ENCODE measurements at places on chromosomes 16 and 17.

- DNase-seq = no peak
Measured at GRCh38 chr16:59913666-59914065, 1179.5 kb upstream of the GOT2 start.

DNA sequence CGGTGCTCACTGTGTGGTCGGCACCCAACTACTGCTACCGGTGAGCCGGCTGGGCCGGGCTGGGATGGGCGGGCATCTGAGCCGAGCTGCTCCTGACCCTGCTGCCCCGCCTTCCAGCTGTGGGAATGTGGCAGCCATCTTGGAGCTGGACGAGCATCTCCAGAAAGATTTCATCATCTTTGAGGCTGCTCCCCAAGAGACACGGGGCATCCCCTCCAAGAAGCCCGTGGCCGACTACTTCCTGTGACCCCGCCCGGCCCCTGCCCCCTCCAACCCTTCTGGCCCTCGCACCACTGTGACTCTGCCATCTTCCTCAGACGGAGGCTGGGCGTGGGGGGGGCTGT, 6.9 kb downstream of the TBX6 start:
- no peak for DNase-seq

- peak; percentile 7 for DNase-seq
Measured at GRCh38 chr17:40456396-40456951, 13.2 kb downstream of the IGFBP4 start.

DNA sequence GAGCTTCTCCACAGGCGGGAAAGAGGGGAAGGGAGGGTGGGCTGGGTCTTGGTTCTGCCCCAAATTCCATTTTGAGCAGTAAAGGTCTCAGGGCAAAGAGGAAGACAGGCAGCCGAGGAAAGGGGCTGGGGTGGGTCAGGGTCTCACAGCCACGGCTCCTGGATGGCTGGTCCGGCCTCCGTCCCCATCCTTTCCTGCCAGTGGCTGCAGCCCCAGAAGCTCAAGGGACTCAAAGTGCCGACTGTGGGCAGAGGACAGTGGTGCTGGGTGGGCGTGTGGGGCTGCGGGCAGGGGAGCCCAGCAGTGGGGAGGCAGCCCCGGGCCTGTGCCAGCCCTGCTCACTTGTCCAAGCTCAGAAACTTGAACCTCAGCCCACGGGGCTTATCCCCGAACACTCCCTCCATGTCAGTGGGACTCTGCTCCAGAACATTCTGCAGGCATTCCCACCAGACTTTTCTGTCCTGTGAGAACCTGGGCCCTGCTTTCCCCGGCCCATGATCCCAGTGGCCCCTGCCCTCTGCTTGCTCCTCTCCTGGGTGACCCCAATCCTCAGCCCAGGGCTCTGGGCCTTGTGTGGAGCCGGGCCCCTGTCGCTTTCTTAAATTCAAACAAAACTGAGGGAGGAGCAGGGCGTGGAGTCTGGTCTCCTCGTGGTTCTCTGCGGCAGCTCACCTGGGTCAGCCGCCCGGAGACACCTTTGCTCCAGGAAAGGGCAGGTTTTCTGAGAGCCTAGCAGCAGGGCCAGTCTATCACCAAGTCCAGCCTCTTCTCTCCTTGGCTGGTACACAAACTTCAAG, 117.8 kb upstream of the METRNL start:
- DNase-seq = no peak

GRCh38 chr16:75921281-75921680, 195.0 kb upstream of the CPHXL start:
- no peak for DNase-seq

DNA sequence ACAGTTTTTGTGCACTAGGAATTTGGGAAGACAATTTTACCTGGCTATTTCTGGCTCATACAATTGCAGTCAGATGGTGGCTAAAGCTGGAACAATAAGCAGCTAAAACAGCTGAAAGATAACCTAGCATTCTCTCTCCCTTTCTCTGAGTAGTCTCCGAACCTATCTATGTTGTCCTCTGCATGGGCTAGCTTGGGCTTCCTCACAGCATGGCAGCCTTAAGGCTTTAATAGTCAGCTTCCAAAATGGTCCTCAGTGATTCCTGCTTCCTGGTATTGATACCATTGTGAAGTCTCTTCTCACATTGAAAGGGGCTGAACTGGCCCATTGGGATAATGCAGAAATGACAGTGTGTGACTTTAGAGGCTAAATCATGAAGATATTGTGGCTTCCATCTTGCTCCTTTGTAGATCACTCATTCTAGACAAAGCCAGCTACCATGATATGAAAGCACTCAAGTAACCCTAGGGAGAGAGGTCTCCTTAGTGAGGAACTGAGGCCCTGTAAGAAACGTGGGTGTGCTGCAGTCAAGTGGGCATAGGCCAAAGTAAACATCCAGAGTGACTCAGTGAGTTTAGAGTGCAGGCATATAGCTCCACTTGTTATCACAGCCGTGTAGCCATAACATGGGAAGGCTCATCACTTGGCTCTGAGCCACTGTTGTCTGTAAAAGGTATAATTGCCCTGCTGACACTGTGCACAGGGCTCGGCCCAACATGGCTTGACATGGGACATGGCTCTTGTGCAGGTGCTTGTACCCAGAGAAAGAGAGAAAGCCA, 5.5 kb upstream of the VKORC1 start:
- DNase-seq = peak; percentile 50

GRCh38 chr17:10729334-10730193, at the start of gene TMEM220:
Gene TMEM220, minus strand, starts transcription at chr17:10730023. Its CDS starts 172 bp downstream, at chr17:10729851.
- peak; percentile 77 for DNase-seq

GRCh38 chr17:78425429-78425828, 47.0 kb downstream of the PGS1 start:
- DNase-seq = no peak

DNA sequence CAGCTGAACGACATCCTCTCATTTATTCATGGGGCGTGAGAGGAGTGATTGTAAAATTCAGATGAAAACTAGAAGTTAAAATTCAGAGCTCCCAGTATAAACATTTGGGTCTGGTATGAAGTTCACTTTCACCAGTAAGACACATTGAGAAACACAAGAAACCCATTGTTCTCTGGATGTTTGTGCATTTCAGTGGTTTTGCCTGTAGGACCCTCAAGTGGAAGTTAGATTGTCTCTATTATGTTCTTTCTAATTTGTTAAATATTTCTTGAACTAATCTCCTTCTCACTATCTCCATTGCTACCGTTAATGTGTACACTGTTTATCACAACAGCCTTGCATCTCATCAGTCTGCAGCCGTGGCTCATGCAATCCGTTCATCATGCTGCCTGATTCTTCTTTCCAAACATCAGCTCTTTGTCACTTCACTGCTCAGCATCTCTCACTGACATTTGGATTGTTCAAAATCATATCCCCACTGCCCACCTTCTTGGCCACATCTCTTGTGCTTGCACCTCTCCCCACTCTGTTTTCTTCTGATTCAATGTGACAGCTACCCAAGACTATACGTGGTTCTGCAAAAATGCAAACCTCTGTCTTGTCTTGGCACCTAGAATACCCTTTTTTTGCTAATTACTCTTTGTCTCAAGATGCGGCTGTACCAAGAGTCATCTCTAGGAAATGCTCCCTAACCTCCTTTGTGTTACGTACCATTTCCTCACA, 49.5 kb downstream of the HLF start:
- DNase-seq = no peak

- no peak for DNase-seq
Measured at GRCh38 chr16:87953308-87954215, 2.3 kb downstream of the BANP start.

GRCh38 chr17:40290629-40291280, 3.1 kb downstream of the CDC6 start:
- DNase-seq = peak; percentile 95

DNA sequence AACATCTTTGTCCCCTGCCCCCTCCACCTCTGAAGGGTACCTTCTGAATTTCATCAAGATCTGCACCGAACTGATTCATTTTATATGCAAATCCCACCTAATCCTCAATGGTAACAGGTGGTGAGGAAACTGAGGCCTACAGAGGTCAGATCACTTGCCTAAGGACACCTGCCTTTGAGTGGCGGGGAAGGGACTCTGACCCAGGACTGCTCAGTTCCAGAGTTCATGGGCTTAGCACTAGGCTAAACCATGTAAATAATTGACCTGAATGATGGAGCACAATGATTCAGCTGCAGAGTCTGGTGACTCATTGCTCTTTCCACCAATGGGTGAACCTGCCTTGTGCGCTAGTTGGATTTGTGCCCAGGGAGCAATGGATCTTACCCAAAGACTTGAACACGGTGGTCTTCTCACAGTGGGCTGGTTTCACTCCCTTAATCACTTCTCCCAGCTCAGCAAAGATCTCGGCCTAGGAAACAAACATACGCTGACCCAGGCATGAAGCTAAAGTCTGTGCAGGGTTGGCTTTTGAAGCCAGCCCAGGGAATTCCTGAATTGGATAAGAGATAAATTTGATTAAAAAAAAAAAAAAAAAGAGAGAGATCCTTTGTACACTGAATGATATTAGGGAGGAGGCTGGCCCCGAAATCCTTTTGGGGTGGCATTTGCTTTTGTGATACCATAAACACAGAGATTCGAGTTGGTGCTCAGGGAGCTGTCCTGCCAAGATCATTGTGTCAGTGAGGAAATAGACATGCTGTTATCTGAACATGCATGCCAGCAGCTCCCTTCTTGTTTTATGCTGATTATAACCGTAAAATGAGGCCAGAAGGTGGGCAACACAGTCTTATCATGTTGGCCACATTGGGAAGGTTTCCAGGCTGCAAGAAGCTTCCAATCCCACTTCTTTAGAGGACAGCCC, 17.0 kb downstream of the CRYM start:
- DNase-seq = peak; percentile 66

DNA sequence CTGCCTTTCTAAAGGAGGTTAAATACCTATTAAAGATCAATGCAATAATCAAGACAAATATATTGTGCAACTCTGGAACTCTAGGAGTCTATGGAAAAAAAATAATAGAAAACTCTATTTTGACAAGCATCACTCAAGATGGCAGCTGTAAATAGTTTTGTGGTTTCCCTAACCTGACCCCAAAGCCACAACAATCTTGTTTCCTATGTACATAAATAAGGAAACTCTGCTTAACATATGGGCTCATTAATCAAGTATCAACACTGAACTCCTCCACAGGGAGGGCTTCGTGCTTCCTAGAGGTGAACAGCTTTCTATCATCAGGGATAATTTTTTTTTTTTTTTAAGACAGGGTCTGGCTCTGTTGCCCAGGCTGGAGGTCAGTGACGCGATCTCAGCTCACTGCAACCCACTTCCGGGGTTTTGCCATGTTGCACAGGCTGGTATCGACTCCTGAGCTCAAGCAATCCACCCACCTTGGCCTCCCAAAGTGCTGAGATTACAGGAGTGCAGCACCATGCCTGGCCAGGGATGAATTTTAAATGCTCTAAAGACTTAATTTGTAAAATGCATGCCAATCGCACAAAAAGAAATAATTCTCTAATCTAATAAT, 42.5 kb downstream of the ARHGAP17 start:
- peak; percentile 23 for DNase-seq

- peak; percentile 87 for DNase-seq
Measured at GRCh38 chr17:81512562-81513371, at the start of gene ACTG1. Gene ACTG1, minus strand, starts transcription at chr17:81512799. Its CDS starts 445 bp downstream, at chr17:81512354.

DNA sequence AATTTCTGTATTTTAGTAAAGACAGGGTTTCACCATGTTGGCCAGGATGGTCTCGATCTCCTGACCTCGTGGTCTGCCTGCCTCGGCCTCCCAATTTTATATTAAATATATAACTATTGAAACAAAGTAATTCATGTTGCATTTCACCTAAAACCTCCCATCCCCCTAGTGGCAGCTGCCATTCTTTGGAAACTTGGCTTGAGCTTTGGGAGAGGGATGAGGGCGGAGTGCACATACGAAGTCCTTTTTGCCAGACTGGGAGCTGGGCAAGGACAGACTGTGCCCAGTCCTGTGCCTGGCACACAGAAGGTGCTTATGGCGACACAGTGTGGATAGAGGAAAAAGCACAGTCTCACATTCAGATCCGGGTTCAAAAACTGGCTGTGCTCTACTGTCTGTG, 83.8 kb downstream of the NETO2 start:
- DNase-seq = no peak

DNA sequence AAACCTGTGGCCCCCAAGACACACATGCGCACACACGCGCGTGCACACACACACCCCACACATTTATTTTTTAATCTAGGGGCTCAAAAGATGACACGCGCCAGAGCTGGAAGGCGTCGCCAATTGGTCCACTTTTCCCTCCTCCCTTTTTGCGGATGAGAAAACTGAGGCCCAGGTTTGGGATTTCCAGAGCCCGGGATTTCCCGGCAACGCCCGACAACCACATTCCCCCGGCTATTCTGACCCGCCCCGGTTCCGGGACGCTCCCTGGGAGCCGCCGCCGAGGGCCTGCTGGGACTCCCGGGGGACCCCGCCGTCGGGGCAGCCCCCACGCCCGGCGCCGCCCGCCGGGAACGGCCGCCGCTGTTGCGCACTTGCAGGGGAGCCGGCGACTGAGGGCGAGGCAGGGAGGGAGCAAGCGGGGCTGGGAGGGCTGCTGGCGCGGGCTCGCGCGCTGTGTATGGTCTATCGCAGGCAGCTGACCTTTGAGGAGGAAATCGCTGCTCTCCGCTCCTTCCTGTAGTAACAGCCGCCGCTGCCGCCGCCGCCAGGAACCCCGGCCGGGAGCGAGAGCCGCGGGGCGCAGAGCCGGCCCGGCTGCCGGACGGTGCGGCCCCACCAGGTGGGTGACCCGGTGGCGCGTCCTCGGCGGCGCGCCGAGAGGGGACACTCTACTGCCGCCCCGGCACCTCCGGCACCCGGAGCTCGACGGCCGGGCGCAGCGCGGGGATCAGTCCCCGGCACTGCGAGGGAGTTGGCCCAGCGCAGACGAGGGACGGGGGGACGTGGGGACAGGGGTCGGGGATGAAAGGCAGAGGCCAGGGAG, at the start of gene STAT5A:
Gene STAT5A (plus strand): TSS at position 522 of the 826 bp plus-strand sequence. CDS start 914 bp downstream, outside the sequence.
- DNase-seq = peak; percentile 89

GRCh38 chr16:79358188-79358587, 242.3 kb downstream of the MAF start:
- no peak for DNase-seq

DNA sequence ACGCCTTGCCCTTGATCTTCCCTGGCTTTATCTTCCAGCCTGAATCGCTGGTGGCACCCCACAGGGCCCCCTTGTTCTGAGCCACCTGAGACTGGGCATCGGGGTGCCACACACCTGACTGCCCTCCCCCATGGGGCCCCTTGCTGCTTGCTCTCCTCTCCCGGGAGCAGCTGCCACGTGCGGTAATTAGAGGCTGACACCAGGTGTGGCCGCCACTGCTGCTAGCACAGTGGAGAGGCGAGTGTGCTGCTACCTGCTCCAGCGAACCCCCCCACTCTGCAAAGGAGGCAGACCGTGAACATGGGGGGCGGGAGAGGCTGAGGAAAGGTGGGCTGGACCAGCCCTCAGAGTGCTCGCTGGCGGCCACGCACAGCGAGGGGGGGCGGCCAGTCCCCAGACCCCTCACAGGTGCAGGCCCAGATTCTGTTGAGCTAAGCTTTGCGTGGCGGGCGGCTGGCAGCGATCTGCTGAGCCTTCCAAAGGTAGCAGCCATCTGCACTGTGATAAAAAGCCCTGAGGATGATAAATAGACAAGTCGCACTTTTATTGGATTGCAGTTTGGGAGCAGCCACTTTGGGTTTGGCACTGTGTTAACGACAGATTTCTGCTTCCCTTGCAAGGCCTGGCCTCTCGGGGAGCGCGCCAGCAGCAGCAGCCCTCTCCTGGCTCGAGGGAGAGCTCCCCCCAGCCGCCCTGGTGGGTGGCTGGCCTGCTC, 167.9 kb upstream of the GSE1 start:
- DNase-seq = no peak

Measured in amniotic epithelial cell (primary cell).